Suppressor macrophage treated with lipopolysaccharide for 1 hour (primary cell): ENCODE measurements at places on chromosomes 12 and 14.
A peak's percentile ranks its signal among the peaks of the same experiment; 100 is the strongest.

DNA sequence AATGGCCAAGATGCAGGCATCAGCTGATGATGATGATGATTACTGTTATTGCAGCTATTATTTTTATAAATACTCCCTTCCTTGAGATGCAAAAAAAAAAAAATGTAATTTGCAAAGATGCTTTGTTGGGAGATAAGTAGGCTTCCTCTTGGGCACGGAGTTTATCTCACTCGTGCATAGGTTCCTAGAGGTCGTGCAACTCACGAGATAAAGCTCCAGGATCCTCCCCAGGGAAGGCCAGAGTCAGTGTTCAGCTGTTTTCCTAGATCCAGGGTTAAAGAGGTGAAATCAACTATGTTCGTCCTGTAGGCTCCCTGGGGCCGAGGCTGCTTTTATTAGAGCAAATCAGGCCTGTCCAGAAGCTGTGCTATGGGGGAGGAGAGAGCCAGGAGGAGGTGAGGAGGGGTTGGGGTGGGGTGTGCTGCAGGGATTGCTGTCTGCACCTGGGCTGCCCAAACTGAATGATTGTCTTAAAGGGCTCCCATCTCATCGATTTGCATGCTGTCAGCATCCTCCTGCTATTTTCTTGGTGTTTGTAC is 270.3 kb downstream of the NRXN3 start:
- DNase-seq, result no peak

GRCh38 chr14:72318648-72319047 is 386.4 kb downstream of the RGS6 start:
- peak; percentile 22 for DNase-seq

- DNase-seq, result no peak
These were observed 21.6 kb downstream of the TMTC2 start for GRCh38 chr12:82708061-82708879.

- DNase-seq, result no peak
These were observed 19.8 kb downstream of the KRT80 start for GRCh38 chr12:52171950-52172512.

DNA sequence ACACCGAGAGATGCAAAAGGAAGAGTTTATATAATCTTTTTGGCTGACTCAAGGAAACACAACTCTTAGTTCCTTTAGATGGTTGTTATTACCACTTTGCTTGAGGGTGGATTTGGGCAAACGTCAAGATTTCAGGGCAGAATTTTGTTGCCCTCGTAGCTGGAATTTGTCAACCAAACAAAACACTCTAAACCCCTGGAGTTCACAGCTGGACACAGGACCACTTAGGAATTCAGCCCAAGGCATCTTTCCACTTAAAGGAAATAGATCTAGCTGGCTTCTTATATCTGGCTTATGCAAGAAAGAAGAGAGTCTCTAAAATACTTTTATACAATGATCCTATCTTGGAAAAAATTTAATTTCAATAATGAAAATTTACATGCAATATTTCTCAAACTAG is 237.8 kb upstream of the LRIG3 start:
- no peak for DNase-seq

DNA sequence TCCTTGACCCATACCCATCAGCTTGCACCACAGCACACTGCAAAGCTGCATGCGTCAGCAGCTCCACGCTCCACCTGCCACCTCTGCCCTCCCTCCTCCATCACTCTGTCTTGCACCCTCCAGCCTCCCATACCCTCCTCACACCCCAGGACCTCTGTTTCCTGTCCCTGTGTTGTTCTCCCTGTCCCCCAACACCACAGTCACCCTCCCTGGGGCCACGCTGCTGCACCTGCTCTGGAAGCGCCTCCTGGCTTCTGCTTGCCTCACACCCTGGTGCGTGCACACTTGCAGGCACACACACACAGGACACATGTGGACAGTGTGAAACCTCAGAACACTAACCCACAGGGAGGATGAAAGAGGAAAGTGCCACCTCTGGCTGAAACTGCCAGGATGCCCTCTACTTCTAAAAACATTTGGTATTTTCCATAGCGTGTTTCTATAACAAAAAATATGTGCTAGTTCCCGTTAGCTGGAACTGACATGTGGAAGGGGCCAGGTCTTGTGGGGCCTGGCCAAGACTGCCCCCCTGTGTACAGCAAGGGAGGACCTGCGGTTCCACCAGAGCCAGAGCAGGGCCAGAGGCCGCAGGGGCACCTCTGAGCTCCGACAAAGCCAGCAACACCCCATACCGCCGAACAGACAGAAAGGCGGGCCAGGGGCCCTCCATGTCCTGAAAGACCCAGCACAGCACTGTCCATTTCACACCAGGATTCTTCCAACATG is 10.0 kb downstream of the BRF1 start:
- peak; percentile 34 for DNase-seq

DNA sequence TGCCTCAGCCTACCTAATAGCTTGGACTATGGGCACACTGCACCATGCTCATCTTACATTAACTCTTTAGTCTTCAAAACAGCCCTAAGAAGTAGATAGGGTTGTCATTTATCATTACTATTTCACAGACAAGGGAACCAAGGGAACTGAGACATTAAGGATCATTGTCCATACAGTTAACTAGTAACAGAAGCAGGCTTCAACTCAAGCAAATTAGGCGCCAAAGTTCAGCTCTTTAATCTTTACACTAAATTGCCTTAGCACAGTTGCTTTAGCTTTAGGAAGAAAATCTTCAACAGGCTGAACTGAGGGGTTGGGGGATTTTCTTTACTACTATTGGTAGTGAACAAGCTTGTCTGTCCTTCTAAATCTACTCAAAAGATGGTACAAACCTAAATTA is 68.8 kb upstream of the CAND1 start:
- DNase-seq, result no peak

DNA sequence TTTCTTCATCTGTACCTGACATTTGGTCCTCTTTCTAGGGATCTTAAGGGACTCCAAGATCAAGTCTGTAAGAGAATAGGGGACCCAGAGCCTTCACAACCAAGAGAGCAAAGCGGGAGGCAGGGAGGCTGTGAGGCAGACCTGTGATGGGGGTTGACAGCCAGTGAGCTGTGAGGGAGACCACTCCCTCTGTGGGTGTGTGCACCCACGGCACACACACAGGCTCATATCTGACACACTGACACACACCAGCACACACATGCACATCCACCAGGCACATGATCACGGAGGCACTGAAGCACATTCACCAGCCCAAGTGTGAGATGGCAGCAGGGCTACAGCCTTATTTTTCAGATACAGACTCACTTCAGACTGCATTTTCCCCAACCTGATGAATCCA is 55.2 kb downstream of the SPTB start:
- no peak for DNase-seq

DNA sequence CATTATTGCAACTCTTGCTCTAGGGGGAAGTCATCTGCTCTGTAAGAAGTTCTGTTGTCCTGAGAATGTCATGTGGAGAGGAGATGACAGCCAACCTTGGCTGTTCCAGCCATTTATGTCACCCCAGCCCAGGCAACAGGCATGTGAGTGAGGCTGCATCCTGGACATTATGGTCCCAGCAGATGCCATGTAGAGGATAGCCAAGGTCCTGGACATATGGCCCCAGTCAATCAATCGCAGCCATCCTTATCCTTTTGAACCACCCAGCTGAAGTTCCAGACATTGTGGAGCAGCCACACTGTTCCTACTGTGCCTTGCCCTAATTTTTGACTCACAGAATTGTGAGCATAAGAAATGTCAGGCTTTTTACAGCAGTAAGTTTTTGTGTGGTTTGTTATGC is 84.9 kb downstream of the AVPR1A start:
- DNase-seq, result no peak

GRCh38 chr12:109109746-109110350 is 6.5 kb upstream of the ACACB start:
- no peak for DNase-seq

GRCh38 chr14:64363265-64363846 is 24.8 kb upstream of the MTHFD1 start:
- DNase-seq, result peak; percentile 36

DNA sequence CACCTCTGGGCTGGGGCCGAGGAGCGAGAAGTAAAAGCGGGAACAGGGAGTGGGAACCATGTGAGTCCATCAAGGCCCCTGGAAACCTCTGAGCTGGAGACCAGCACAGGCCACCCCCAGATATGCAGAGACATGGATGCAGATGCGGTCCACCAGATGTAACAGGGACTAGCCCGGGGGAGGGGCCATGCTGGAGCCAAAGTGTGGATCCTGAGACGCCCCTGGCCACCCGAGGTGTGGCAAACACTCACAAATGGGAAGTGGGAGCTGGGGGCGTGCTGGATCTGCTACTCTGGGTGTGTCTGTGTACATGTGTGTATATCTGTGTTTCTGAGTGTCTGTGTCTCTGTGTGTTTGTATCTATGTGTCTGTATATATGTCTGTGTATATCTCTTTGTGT is 12.8 kb downstream of the MYL2 start:
- DNase-seq, result no peak

- no peak for DNase-seq
These were observed 91.2 kb upstream of the PARP11 start for GRCh38 chr12:3964439-3964838.

- no peak for DNase-seq
These were observed 1.5 kb upstream of the PPP1CC start for GRCh38 chr12:110744151-110744571.

DNA sequence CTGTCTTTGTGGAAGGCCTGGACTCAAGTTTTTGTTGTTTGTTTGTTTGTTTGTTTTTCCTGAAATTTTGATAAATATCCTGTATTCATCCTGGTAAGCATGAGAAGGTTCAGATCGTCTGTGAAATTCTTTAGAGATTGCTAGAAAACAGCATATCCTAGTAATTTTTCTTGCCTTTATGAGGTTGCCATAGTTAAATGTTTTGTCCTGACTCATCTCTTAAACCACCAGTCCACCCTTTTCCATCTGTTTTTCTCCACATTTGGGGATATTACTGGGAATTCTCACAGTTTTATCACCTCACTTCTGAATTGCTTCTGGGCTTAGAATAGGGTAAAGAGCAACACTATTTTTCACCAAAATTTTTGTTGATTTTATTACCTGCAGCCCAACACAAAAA is 248.3 kb downstream of the FBXL14 start:
- DNase-seq, result no peak
